ENCODE measurements at places on chromosomes 3 and 15.

- DNase-seq: no peak
These were observed 32.0 kb downstream of the PIK3CA start for GRCh38 chr3:179179979-179180759.

DNA sequence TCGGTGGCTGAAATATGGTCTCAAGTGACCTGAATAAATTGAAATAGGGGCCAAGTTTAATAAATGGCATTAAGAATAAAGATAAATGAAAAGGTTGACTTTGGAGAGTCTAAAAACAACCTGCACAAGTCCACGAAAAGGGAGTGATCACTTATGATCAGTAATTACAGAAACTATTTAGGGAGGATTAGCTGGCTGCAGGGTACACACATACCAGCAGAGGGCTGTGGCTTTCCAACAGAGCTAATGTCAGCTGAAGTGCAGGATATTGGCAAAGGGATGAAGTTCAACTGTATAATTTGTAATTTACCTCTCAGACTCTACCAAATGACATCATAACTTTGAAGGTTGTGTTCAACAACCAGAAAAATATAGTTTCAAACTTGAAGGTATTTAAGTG lies 86.8 kb downstream of the SYNPR start:
- DNase-seq: no peak

DNA sequence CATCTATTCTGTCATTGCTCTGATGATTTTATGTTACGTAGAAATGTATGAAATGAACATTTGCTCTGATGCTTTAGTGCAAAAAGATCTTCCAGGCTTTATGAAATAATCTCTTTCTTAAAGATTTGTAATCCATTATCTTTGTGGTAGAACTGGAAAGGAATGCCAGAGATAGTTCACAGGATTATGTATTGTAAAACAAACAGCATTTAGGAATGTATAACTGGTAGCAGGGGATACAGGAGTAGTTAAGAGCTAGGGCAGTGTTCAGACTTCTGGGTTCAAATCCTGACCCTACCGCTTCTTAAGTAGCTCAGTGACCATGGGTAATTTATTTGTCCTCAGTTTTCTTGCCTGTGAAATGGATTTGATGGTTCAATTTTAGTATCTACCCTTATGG lies 429.8 kb upstream of the TPM1 start:
- no peak for DNase-seq

GRCh38 chr15:74178326-74179100 lies 5.0 kb downstream of the ISLR start:
- DNase-seq: no peak

DNA sequence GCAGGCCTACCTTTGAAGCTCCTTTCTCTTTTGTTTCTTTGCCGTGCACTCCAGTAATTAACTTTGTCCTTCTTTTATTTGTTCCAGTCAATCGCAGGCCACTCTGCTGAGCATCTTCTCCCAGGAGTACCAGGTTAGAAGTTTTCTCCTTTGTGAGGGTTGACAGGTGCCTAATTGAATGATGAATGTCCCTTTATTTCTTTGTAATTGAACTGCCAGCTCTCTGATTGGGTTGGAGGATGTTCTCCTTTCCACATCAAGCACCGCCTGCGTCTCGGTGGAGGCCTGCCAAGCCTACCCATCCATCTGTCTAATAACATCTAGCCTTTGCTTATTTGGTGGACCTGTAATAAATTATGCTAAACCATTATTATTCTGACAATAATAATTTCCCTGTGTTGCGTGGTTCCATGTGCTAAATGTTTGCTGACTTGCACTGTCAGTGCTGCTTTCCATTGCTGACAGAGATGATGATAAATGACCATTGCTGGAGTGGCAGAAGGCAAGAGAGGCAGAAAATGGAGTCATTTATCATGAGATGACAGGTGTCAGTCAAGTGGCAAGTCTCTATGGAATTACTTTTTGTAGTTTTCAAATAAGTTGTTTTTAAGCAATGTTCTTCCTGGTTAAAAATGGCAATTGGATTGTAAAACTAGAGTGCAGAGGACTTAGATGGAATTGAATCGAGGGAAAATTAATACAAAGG lies 64.9 kb downstream of the CDIN1 start:
- DNase-seq: no peak

DNA sequence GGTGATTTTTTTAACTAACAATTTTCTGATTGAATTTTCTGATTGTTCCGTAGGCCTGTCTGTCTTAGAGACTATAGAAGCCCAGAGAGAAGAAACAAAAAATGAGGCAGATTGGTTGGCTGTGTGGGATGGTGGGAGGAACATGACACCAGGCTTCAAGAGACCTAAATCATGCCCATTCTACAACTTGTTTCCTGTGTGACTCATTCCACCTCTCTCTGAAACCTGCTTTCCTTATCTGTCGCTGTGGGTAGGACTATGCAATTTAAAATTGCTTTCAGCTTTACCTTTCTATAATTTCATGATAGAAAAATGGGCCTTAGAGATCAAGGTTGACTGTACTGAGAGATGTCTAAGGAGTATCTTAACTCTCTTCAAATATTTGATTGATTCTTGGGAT lies 44.5 kb downstream of the OXNAD1 start:
- peak; percentile 60 for DNase-seq

- DNase-seq: no peak
These were observed 583.8 kb upstream of the NECTIN3 start for GRCh38 chr3:110487840-110488239.

DNA sequence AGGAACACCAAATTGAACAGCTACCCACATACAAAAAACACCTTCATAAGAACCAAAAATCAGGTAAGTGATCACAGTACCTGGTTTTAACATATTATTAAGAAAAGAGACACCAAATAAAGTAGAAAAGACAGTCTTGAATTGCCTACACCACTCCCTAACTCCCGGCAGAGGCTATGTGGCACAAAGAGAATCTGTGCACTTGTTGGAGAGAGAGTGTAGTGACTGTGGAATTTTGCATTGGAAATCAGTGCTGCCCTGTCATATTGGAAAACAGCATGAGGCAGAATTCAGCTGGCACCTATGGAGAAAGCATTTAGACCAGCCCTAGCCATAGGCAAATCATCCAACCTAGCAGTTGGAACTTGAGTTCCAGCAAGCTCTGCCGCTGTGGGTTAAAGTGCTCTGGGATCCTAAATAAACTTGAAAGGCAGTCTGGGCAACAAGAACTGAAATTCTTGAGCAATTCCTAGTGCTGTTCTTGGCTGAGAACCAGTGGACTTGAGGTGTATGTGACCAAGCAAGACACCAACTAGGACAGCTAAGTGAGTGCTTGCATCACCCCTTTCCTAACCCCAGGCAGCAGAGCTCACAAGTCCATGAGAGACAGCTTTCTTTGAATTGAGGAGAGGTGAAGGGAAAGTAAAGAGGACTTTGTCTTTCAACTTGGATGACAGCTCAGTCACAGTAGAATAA lies 969.6 kb upstream of the ALCAM start:
- DNase-seq: no peak

DNA sequence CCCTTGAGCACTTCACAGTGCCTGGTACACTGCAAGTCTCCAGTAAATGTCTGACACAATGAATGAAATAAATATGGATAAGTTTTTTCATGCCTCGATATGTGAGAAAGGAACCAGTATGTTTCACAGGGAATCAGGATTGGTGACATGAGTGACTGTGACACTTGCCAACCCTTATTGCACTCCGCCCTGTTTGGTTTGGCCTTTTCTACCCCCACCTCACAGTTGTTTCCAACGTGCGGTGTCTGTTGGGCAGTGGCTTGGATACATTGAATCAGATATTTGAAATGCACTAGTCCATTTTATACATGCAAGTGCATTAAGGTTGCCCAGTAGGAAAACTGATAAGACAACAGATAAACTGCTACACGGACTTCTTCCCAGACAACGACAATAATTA lies 2.0 kb downstream of the NPHP3 start:
- DNase-seq: no peak

DNA sequence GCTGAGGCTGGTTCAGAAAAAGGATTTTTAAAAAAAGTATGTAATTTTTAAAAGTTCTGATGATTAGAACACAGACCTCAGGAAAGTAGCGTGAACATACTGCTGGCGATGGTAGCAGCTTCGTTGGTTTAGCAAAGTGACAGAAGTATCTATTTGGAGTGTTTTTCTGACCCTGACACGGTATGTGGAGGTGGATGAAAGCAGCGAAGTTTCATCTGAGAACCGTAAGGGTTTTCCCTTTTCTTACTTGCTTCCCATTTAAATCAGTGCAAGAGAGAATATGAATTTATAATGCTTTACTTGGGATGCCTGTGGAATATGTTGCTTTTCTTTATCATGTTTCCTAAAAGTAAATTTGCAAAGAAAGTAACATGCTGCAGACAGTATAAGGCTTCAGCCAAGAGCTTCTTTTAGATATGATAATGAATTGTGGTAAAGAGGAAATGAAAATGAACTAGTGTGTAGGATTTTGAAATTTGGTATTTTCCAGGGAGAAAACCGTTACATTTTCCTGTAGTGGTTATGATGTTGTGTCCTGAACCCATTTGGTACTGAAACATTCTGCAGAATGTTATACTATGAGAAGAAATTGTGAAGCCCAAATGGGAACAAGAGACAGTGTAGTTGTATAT lies 3.9 kb downstream of the CHST2 start:
- no peak for DNase-seq

DNA sequence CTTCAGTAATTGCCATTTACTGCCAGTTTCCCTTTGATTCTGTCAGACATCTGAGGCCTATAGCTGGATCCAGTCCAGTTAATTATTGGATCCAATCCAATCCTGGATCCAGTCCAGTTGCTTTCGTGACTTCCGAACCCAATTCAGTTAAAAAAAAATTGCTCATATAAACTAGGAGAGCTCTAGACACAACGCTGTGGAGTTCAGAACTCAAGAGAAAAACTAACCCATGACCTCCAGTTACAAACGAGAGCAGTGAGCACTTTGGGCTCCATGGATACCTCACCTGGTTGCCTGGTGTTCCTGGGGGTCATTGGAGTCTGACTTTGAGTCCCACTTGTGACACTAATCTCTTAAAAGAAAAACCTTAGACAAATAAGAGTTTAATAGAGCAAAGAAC lies 269.8 kb downstream of the THSD4 start:
- no peak for DNase-seq

DNA sequence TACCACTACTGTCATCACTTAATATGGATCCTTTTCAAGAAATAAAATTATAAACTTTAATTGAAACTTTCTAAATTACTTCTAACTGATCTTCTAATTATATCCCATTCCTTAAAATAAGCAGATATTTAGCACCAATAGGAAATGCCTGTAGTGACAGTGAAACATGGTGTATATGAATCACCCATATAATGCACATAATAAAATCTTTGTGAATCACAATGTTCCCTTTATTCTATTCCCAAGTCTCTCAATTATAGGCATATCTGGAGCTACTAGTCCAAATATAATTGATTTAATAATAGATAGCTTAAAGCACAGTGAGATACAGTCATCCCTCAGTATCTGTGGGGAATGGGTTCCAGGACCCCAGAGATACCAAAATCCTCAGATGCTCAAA lies 490.3 kb downstream of the NLGN1 start:
- no peak for DNase-seq

GRCh38 chr3:152235709-152236298 lies 32.9 kb upstream of the MBNL1 start:
- DNase-seq: no peak

DNA sequence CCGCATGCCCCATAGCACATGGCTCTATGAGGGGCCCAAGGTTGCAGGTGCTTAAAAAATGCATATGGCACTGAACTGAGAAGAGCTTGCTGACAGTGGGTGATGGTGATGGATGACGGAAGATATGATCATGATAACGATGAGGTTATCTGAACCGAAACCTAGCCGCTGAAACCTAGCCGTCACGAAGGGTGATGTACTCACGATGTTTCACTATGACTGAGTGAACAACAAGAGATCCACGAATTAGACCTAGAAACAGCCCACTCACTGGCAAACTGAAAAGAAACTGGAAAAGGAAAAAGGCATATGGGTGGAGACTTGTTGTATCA lies 57.6 kb upstream of the BCL6 start:
- DNase-seq: peak; percentile 80

DNA sequence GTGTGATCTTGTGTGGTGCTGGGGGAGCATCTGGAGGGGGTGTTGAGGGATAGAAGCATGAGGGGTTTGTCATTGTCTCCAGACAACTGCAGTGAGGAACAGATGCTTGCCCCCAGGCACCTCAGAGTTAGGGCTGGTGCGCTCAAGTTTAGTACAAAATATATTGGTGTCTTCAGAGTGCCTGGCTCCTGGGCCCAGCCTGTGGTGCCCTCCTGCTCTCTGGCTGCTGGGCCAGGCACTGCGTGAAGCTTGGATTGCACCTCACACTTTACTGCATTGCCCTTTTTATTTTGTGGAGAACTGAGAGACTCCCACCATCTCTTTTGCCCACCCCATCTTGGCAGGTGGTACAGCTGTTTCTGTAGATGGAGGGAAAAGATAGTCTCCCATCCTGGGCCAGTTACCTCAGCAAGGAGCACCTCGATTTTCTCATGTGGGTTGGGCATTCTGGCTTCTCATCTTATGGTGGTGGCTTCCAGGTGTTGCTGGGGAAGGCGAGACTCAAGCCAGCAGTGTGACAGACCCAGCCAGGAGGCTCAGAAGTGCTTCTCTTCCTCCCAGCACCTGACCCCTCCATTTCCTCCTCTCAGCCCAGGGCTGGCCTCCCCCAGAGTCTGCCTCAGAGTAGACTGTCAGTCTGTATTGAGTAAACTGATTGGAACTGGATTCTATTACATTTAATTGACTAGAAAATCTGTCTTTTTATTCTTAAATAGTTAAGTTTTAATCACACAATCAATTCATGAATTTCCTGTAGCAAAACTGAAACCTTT lies 140.5 kb downstream of the DNAJB8 start:
- no peak for DNase-seq

DNA sequence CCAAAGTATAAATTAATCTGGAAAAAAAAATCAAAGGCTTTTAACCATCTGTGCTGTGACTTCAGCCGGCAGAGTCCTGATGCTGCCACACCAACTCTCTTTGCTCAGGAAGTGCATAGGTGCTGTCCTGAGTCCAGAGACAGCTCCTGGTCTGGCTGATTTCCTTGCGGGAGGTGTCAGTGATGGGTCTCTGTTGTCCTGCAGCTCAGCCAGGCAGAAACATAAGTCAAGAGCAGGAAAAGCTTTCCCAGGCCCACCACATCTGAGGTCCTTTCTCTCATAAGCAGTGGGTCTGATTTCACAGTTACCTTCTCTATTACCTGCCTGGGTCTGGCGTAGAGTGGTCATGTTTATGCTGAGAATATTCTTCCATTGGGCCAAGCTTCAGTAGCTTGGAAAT lies 19.4 kb downstream of the CHST2 start:
- DNase-seq: no peak

GRCh38 chr3:71388535-71389120 lies 194.9 kb downstream of the FOXP1 start:
- no peak for DNase-seq

DNA sequence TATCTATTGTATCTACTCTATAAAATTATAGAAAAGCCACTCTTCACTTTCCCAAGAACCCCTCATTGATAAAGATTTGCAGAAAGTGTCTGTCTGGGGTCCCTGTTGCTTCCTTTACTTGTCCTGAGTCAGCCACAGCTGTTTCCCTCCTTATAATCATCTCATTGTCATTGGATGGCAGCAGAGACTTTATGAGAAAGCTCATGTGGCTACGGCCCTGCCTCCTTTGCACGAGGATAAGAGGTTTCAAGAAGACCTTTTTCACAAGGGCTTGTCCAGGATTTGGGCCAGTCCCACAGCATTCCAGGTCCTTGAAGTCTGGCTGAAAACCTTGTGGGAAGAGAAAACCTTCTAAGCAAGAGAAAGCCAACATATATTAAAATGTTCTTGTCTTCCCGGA lies 41.9 kb upstream of the THBS1 start:
- DNase-seq: no peak

- DNase-seq: no peak
These were observed 428.8 kb upstream of the TPRG1 start for GRCh38 chr3:188742755-188743550.
